Activated CD4-positive, alpha-beta T cell treated with anti-CD3 and anti-CD28 coated beads, Interleukin-2, amount 50 U/mL, for 4 hours (primary cell): ENCODE measurements at places on chromosomes 3 and 15.
A peak's percentile ranks its signal among the peaks of the same experiment; 100 is the strongest.

GRCh38 chr15:56984681-56985481, 66.4 kb downstream of the TCF12 start:
- no peak for DNase-seq

GRCh38 chr15:63004211-63004610, 38.3 kb upstream of the TPM1 start:
- no peak for DNase-seq

GRCh38 chr3:177652556-177653291, 455.4 kb upstream of the TBL1XR1 start:
- DNase-seq: no peak

DNA sequence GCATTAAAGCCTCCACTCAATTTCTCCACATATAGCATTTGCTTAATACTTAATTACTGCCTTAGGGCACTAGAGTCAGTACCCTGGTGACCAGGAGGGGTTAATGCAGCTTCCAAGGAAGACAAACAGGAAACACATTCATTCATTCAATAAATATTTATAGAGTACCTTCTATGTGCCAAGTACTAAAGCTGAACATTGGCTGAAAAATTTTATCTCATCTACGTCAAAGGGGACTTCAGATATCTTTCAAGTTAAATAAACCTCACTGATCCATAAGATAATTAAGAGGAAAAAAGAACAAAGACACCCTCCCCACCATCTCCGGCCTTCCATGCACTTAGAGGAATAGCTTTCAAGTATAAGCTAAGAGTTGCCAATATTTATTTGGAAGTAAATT, 156.9 kb upstream of the PRICKLE2 start:
- no peak for DNase-seq

DNA sequence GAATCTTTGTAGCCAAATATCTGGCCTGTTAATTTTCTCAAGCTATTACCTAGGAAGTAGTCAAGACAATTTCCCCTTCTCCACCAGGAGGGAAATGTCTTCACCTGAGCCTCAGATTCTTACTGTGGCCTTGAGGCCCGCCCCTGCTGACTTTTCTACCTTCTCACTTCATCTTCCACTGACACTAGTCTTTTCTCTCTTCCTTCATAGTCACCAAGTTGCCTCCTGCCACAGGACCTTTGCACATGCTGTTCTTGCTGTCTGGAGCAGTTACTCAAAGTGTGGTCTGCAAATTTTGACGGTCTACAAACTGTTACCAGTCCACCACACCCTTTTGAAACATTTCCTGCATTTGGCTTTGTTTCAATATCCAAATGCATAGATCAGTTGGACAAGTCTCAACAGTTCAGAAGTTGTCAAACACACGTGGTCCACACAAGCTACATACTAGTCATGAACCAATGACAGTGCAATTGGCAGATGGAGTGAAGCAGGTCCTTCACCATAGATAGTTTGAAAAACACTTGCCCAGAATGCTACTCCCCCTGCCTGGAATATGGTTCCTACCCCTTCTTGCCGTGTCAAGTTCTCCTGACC, 100.5 kb downstream of the OSBPL10 start:
- no peak for DNase-seq

DNA sequence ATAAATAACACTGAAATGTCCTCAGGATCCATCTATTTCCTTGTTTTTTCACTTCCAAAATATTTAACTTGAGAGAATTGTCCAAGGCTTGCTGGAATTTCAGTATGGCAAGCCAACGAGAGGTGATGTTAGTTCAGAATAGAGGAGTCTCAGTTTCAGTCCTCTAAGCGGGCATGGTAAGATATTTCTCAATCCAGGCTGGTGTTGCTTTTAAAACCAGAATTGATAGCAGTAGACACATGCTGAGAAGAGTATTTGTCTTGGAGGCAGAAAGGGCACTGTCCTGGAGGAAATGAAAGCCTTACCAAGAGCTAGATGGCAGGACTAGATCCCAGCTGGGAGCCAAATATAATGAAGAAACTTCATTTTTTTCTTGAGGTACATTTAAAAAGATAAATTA, 23.1 kb downstream of the PHLDB2 start:
- no peak for DNase-seq

- DNase-seq: no peak
Observed at GRCh38 chr3:135272026-135272669, 477.1 kb downstream of the EPHB1 start.

DNA sequence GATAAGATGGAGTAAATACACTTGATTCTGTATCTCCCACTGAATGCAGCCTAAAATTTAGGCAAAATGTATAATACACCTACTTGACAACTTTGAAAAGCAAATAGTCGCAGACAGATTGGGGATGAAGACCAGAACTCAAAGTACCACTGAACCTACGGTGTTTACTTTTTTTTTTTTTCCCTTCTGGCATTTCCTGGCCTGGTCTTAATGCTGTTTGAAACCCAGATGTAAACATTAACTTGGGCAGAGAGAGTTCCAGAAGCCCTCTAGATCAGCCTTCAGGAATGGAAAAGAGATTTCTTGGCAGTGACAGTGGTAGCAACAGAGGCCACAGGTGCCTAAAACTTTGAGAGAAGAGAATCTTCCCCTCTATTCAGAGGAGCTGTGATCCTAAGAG, 27.8 kb downstream of the ALPK3 start:
- no peak for DNase-seq

DNA sequence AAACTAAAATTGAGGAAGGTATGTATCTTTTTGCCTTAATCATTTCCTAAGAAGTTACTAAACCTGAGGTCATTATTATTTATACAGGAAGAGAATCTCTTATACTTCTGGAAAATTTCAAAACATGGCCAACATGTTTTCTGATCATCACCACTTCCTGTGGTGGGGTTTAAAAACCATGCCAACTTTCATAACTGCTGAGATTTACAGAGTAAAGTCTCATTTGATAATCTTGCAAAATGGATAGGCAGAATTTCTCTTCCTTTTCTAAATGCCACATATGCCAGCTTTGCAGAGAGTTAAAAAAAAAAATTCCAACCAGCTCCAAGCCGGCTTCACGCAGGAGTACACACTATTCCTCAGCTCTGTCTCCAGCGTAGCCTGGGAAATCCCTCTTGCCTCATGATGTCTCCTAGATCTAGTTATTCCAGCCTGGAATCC, 124.3 kb upstream of the SPRED1 start:
- no peak for DNase-seq

- DNase-seq: no peak
Observed at GRCh38 chr3:173501931-173502489, 104.5 kb downstream of the NLGN1 start.

- no peak for DNase-seq
Observed at GRCh38 chr15:37220949-37221670, 120.8 kb upstream of the MEIS2 start.

GRCh38 chr3:24318677-24319287, 175.9 kb downstream of the THRB start:
- no peak for DNase-seq

GRCh38 chr3:155934230-155934629, 63.8 kb downstream of the GMPS start:
- no peak for DNase-seq

- no peak for DNase-seq
Observed at GRCh38 chr3:14834121-14834520, 15.4 kb downstream of the FGD5 start.

GRCh38 chr3:12222775-12223485, 64.2 kb upstream of the TIMP4 start:
- DNase-seq: no peak

DNA sequence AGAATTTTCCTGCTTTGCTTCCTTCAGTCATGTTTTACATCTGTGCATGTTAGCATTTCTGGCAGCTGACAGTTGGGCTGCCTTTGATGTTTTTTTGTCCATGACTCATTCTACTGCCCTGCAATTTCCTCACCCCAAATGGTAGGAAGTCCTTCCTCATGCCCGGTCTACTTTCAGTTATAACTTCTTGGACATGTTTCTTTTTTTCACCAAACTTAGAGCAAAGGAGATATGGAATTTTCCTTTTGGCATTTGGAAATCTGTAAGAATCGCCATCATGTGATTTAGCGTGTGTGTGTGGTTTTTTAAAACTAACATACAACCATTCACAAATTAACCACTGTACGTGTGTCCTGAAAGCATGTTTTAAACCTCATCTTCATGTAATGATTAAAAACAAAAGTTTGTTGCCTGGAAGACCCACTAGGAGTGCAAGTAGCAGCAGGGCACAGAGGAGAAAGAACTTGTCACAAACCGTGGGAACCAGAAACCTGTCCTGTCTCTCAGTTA, 430.7 kb upstream of the CFAP20DC start:
- DNase-seq: no peak

GRCh38 chr15:73046073-73046472, 6.2 kb upstream of the NEO1 start:
- DNase-seq: no peak

GRCh38 chr3:44439499-44440295, 37.8 kb downstream of the ZNF445 start:
- DNase-seq: peak; percentile 23

- DNase-seq: no peak
Observed at GRCh38 chr3:14652-15051, 181.9 kb upstream of the CHL1 start.

- DNase-seq: no peak
Observed at GRCh38 chr3:136671921-136672320, 80.3 kb downstream of the STAG1 start.

- DNase-seq: no peak
Observed at GRCh38 chr3:123102826-123103225, 36.0 kb downstream of the PDIA5 start.

DNA sequence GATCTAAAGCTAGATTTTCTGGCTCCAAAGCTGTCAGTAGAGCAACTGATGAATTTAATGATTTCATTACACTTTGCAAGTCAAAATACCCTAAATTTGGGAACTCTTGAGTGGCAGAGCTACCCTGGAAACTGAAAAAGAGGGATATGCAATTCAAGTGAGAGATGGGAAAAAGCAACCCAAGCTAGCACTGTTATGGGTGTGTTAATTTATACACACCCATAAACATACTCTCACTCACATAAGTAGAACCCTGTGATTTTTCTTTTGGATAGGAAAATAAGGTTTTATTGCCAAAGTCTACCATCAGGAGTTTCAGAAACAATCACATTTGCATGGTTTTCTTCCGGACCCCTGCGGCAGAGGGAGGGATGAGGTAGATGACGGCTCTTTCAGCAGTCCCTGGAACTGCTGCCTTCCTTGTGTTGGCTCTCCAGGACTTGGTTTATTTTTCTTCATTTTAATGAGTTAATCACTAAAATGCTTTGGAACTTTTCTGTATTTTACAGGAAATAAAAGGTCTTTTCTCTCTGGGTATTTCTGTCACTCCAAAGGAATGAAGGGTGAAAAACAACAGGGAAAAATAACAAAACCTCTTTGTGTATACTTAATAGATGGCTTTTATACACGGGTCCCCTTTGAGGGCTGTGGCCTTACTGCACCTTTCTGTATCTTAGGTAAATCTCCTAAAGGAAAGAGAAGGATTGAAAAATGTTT, 63.8 kb downstream of the TTC23 start:
- no peak for DNase-seq

DNA sequence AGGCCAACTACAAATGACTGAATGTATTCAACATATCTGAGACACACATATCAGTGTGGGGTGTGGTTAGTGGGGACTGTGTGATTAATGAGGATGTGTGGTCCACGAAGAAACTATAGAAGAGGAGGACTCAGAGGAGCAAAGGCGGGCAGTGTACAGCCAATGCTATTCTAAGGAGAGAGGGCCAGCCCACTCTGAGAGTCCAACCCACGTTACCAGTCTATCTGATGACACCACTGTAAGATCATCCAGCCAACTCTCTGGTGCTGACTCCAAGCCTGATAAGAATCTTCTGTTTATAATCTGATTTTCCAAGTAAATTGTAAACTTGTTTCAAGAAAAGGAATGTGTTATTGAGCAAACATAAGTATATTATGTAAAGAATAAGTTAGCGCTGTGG, 47.2 kb downstream of the MCF2L2 start:
- no peak for DNase-seq

- DNase-seq: no peak
Observed at GRCh38 chr3:134768837-134769236, 26.2 kb upstream of the EPHB1 start.

- no peak for DNase-seq
Observed at GRCh38 chr3:185555101-185555501, 2.7 kb upstream of the LIPH start.

- DNase-seq: no peak
Observed at GRCh38 chr3:14920536-14920935, 26.8 kb upstream of the NR2C2 start.

GRCh38 chr15:48440084-48440483, 108.9 kb downstream of the DUT start:
- DNase-seq: no peak
